T-helper 1 cell (primary cell): ENCODE measurements at places on chromosomes 12 and 14.
A peak's percentile ranks its signal among the peaks of the same experiment; 100 is the strongest.

DNA sequence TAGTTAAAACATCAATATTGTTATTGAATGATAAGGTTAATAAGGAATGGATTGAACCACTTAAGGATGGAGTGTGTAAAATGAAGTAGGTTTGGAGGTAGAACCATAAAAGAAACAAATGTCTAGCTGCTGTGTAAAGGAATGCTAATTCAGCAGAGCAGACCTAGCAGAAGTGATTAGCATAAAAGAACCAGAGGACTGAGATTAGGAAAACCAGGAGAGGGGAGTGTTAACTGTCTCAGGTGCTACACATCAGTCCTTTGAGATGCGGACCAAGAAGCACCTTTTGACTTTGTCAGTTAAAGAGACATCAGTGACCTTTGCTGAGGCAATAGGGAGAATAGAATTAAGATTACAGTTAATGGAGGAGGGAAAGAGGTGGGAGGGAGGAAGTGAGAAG, 84.5 kb downstream of the PLEKHA5 start:
- DNase-seq: no peak

DNA sequence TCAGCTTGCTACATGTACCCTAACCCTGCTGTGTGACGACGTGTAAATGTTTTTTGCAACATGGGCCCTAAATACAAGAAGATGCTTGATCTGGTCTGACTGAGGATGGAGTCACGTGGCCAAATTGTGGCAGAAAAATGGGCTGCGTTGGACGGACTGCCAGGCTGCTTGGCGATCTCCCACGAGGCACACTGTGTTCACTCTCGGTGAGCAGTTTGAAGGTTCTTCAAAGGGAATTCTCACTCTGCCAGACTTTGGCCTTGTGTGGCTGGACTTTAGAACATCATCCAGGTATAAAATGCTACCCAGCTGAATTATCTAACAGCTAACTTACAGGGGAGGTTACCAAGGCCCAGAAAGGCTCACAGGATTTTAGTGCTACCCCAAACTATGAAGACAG, 85.1 kb downstream of the KDM2B start:
- DNase-seq: no peak

GRCh38 chr14:95623195-95623594, 63.0 kb upstream of the TCL1B start:
- DNase-seq: no peak

GRCh38 chr14:96816281-96816680, 19.1 kb downstream of the VRK1 start:
- DNase-seq: no peak

DNA sequence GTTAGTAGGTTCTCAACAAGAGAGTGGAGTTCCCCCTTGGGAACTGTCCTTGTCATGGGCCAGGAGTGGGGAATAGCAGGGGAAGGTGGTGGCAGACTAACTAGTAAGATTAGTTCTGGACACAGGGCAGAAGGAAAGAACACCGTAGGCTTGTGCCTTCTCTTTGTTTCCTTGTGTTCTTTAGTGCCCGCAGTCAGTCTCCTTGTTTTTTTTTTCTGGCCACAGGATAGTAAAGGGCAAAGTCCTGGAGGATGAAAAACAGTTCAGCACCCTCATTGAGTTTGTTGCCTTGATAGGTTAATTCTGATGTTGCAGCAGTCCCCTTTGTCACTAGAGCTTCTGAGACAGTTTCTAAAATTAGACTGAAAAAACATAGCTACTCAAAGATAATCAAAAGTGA, 8.4 kb downstream of the PEX5 start:
- no peak for DNase-seq

GRCh38 chr14:93967637-93968250, 8.6 kb downstream of the ASB2 start:
- no peak for DNase-seq

DNA sequence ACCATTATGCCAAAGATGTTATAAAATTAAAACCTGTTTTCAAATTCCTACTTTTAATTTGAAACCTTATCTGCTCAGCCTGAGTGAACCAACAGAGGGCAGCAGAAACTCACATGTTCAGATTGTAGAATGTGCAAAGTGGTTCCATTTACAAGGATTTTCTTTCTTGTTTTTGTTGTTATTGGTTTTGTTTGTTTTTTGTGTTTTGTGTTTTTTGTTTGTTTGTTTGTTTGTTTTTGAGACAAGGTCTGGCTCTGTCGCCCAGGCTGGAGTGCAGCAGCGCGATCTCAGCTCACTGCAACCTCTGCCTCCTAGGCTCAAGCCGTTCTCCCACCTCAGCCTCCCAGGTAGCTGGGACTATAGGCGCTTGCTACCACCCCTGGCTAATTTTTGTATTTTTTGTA, 22.8 kb upstream of the GARIN2 start:
- DNase-seq: peak; percentile 5

DNA sequence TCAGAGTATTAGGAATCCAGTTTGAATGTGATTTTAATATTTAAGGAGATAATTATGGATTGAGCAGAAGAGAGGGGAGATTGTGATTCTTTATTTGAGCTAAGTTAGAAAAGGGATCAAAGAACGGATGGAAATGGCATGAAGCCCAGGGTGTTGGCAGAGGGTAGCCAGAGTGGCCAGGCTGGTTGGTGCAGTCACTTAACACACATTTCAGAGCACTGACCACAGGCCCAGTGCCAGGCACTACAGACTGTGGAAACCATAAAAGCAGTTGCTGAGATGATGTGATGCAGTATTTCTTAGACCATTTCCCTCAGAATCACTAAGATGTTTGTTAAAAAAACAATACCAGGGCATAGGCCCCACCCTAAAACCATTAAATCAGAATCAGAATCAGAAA, 167.7 kb upstream of the AMIGO2 start:
- no peak for DNase-seq

DNA sequence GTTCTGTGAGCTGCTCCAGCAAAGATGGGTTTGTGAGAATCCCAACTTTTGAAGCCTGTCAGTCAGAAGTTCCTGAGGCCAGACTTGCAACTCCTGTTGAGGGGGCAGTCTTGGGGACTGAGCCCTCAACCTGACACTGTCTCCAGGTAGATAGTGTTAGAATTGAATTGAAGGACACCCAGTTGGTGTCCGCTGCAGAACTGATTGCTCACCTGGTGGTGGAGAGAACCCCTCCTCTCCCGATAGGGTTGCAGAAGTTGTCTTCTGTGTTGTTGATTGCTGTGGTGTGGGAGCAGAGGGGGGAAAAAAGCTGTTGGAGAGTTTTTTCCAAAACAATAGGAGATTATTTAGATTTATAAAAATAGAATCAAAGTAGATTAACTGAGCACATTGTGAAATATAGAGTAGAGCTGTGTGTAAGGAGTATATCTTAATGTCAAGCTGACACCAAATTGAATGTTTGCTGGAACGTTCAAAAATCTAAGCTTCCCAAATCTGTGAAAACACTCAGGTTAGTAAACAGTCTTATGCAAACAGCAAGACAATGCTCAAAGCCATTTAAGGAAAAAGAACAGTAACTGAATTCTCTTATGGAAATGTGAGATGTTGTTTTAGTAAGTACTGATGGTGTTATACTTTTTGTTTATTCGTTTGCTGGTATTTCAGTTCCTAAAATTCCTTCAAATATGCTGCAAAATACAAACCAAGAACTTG, 18.6 kb downstream of the HIF1A start:
- DNase-seq: no peak

GRCh38 chr14:102778338-102779083, 1.3 kb downstream of the TRAF3 start:
- DNase-seq: no peak

- DNase-seq: no peak
Observed at GRCh38 chr12:29681370-29681769, 102.4 kb downstream of the TMTC1 start.

GRCh38 chr12:5487948-5488625, 56.2 kb downstream of the NTF3 start:
- no peak for DNase-seq

DNA sequence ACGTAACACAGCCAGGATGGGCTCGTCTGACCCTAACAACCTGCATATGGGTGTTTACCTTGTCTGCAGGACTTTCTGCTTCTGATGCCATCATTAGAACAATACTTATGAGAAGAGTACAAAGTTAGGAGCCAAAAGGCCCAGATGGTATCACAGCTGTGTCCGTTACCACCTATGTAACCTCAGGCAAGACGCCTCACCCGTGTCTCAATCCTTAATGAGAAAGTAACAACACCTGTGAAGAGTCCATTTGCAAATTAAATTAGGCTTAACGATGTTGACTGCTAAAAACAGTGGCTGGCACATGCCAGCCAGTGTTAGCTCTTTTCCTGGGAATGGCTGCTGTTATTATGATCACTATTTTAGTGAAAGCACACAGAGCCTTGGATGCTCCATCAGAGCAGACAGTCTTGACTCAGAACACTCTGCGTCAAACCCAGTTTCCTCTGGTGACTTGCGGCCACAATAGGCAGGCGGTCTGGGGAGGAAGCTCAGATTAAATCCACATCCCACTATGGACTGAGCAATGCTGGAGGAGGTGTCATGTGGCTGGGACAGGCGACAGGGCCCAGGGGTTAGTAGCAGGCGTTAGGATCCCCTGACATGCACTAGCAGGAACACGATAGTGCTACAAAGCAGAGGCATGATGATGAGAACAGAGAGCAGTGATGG, 125.3 kb downstream of the SLC15A4 start:
- no peak for DNase-seq

DNA sequence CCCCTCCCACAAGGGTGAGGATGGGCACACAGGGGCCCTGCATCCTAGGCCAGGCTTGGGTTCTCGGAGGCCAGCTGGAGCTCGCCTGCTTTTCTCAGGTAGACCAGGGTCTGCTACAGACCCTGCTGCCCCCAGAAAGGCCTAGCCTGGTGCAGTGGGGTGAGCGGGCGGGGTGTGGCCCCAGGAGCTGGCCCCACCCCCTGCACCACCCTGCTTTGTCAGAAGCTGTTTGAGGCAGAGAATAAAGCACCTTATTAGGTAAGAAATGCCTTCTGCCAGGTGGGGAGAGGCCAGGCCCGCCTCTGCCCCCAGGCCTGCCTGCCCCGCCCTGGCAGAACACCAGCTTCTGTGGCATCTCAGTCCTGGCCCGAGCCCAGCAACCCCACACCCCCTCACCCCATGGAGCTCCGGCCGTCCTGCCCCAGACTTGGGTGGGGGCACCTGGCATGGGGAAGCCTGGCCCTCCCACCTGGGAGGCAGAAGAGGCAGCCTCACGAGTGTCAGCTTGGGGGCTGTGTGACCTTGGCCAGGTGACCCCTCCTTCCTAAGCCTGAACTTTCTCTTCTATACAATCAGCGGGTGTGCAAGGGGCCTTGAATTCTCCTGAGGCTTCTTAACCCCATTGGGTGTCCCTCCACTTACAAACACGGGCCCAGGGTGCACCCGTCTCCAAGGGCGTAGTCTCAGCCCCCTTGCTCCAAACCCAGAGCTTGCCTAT, 43.2 kb downstream of the KRT80 start:
- DNase-seq: no peak

DNA sequence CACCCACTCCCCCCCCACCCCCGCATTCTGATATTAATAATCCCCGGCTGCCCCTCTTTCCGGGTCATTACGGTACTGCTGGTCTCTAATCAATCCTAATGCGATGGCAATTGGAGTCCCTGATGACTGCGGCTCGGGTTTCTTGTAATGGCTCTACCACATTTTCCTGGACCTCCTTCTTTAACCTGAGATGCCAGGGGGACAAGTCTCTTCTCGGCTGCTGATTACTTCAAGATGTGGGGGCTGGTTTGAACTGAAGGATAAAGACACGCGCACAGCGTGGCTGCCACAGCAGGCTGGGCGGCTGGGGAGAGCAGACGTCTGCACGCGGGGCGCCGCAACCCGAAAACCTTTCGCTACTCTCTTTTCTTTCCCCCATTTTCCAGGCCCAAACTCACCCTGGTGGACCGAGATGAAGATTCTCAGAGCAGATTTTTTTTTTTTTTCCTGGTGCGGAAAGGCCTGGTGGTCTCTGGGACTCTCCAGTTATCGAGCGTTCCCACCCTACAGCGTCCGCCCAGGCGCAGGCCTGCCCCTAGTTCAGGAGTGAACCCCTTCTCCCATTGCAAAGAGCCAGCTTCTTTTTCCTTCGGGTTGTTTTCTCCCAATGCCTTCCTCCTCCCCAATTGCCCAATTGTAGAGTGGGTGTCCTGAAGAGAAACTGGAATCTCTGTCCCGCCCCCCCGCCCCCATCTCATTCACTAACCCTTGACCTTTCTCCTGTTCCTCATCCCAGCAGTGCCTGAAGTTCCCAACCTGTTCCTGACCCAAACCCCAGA, 6.0 kb upstream of the SIX1 start:
- DNase-seq: no peak
